ENCODE measurements at places on chromosomes 6 and 20. TPM values are rescaled to one million over a fixed set of nuclear protein-coding genes. Genes with fewer than 3 reads are reported as not detected.

The POLR1H gene
- total RNA-seq = 37.6 TPM

The KHDC1L gene
- total RNA-seq = 0.26 TPM

The CD93 gene
- not detected for total RNA-seq

The OR2J3 gene
- not detected for total RNA-seq

The FAM162B gene
- not detected for total RNA-seq

All from A549 treated with AZD2906 at 1 μM for 4 hours (cell line).